ENCODE measurements at places on chromosomes 7 and 10.

GRCh38 chr7:50181081-50181480 lies 88.0 kb upstream of the ZPBP start:
- DNase-seq = no peak

GRCh38 chr7:27680610-27681009 lies 17.9 kb upstream of the HIBADH start:
- no peak for DNase-seq

DNA sequence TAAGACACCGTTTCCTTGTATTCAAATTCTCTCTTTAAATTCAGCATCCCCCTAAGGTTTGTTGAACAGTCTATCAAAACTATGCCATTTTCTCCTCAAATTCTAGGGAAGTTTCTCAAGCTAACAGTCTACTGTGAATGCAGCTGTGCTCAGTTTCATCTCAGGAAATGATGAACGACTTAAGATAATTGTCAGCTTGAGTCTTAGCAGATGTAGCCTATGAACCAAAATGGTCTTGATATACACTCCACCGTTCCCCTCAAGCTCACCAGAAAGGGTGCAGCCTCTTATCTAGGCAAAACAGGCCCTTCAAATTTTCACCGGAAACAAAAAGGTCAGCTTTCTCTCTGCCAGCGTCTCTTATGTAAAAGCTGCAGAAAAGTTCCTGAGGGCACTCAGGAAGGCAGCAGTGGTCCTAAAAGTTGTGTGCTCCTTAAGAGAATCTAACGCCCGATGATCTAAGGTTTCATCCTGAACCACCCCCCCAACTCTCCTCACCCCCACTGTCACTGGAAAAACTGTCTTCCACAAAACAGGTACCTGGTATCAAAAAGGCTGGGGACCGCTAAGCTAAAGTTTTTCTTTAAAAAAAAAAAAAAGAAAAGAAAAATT lies 2.1 kb downstream of the DNAJC9 start:
- no peak for DNase-seq

DNA sequence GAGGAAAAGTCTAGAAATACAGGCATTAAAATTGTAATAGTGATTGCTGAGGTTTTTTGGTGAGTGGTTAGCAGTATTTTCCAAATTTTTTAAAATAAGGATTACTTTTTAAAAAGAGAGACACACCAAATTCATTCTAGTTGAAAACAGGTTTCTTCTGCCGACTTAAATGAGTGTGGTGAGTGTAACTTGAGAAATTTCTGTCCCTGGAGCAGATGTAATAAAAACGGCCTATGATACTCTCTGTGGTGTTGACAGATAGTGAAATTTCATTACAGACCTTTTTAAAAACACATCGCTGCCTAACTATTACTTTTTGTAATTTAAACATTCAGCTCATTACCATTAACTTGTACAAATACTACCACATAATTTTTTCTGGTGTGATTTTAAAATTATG lies 90.1 kb downstream of the CYP51A1 start:
- DNase-seq = no peak

GRCh38 chr10:103480521-103480920 lies 1.5 kb upstream of the CALHM3 start:
- no peak for DNase-seq

DNA sequence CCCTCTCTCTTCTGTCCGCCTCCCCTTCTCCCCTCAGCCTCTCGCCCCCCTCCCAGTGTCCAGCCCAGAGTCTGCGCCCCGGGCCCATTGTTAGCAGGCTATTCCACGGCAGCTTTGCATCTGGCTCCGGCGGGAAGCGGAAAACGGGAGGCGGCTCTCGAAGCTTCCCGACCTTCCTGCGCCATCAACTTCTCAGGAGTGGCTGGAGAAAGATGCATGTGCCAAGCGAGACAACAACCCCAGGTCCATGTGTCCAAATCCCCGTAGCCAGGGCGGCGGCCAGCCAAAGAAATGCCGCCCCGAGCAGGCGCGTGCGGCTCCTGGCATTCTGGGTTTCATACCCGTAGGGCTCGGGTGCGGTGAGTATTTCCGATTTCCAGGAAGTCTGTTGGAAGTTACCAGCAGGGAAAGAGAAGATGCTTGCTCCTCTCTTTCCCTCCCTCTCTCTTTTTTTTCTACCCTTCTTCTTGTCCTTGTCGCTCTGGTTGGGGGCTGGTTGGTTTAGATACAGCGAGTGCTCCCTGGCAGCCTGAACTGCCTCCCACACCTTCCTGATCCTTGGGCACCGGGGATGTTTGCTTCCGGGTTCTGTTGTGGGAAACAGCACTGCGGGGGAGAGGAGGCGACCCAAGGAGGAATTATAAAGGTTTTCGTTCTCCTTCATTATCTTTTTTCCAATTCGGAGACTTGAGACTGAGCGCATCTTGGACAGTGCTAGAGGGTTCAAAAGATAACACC lies 1.2 kb upstream of the HOXA2 start:
- DNase-seq = no peak

GRCh38 chr10:61669849-61670248 lies 7.1 kb downstream of the CABCOCO1 start:
- no peak for DNase-seq
